ENCODE measurements at places on chromosomes 4 and X. TPM values are rescaled to one million over a fixed set of nuclear protein-coding genes. Genes with fewer than 3 reads are reported as not detected.

MAGEB17 gene
- 0.19 TPM for total RNA-seq

GRCh38 chr4:76723924-76724323 is 174.0 kb downstream of the SOWAHB start:
- H3K27ac ChIP-seq = peak overlapping the region; percentile 41
- H3K4me3 ChIP-seq = no peak overlapping the region
- H3K36me3 ChIP-seq = no peaks in the 10 kb centered on the region
- DNase-seq = no peak
- H3K4me1 ChIP-seq = no peaks in the 10 kb centered on the region
- no peaks in the 10 kb centered on the region for H3K27me3 ChIP-seq

DNA sequence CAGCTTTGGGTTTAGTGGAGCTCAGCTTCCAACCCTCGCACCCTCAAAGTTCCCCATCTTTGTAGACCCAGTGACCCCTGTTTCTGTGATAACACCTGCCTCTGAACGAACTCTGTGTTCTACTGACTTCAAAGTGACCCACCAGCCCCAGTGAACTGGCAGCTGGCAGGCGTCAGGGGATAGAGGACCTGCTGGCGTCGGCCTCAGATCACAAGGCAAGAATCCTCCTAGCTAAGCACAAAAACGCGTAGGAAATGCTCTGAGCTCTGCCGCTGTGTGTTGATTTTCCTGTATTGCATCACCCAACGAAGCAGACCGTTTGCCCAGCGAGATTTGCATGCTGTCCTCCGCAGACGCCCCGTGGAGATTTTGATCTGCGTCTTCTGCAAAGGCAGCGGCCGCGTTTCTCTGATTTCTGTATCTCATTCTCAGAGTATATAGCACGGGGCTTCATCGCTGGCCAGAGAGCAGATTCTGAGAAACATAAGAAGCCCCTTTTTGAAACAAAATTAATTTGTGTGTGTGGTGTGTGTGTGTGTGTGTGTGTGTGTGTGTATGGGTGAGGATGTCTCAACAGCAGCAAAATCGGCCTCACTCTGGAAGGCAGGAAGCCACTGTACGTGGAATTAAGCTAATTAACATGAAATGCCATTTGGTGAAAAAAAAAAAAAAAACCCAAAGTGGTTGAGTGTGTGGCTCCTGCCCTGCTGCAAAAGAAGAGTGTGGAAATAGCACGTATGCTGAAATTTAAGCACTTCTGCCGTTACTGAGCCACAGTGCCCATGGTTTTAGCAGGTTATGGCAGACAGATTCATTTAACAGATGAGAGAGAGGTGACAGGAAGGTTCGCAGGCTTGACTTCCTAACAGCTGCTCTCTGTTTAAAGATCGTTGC is 29.2 kb upstream of the ASMTL start:
- H3K4me1 ChIP-seq = no peaks in the 10 kb centered on the region
- peak; percentile 20 for DNase-seq
- H3K27me3 ChIP-seq = peaks cover 8% of the 10 kb centered on the region
- H3K4me3 ChIP-seq = no peak overlapping the region

DNA sequence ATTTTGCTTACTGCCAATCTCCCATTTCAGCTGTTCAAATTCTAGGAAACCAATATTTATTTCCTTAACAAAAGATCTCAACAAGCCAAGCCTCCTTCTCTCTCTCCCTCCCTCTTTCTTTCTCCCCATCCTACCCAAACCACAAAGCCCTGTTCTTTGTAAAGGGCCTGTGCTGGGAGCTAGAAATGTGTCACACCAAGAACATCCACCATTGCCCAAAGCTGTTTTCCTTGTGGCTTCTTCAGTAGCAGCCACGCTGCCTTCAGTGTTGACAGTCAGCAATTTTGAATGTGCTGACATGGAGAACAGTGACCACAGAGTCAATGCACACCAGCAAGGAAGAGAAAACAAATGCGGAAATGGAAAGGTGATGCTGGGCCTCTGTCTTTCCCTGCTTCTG is 203.0 kb downstream of the MAML3 start:
- H3K27ac ChIP-seq = no peak overlapping the region
- H3K4me1 ChIP-seq = no peaks in the 10 kb centered on the region
- H3K27me3 ChIP-seq = no peaks in the 10 kb centered on the region
- no peaks in the 10 kb centered on the region for H3K36me3 ChIP-seq
- H3K4me3 ChIP-seq = no peak overlapping the region

DNA sequence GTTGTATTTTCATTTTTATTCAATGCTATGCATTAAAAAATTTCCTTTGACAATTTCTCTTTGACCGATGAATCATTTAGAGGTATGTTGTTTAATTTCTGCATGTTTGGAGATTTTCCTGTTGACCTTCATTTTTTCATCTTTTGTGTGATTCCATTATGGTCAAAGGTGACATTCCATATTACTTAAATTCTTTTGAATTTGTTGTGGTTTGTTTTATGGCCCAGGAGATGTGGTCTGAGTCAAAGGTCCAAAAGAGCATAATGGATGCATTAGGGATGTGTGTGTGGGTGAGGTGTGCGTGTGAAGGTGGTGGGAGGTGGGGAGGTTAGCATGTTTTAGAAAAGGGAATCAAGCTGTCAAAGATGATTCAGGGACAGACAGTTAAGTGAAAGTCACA is 76.0 kb upstream of the GIMD1 start:
- no peaks in the 10 kb centered on the region for H3K27me3 ChIP-seq
- H3K27ac ChIP-seq = no peak overlapping the region
- no peaks in the 10 kb centered on the region for H3K4me1 ChIP-seq
- DNase-seq = no peak

GRCh38 chr4:119725688-119726330 is 97.2 kb upstream of the PDE5A start:
- DNase-seq = no peak
- H3K4me1 ChIP-seq = peaks cover 18% of the 10 kb centered on the region
- no peaks in the 10 kb centered on the region for H3K36me3 ChIP-seq
- no peaks in the 10 kb centered on the region for H3K27me3 ChIP-seq

HSFX3 gene
- not detected for total RNA-seq

DNA sequence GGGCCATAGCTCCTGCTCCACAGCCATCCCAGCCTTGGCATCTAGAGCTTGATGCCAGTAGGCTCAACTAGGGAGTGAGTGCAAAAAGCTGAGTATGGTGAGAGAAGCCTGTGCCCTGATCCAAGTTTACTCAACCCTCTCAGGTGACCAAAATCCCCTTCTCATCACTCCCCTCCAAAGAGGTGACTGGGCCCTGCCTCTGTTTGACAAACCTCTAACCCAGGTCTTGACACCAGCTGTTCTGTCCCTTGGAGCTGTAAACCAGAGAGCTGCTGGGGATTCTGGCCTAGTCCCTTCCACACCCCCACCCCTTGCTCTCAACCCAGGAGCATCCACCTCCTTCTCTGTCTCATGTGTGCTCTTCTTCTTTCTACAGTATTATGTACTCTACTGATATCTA is 73.5 kb downstream of the MSN start:
- H3K36me3 ChIP-seq = no peaks in the 10 kb centered on the region
- H3K27ac ChIP-seq = no peak overlapping the region
- no peaks in the 10 kb centered on the region for H3K27me3 ChIP-seq
- H3K4me3 ChIP-seq = no peak overlapping the region
- DNase-seq = no peak
- H3K4me1 ChIP-seq = no peaks in the 10 kb centered on the region

- no peak for DNase-seq
- no peaks in the 10 kb centered on the region for H3K27me3 ChIP-seq
Measured at GRCh38 chrX:153970357-153971123, 1.1 kb downstream of the HCFC1 start.

DNA sequence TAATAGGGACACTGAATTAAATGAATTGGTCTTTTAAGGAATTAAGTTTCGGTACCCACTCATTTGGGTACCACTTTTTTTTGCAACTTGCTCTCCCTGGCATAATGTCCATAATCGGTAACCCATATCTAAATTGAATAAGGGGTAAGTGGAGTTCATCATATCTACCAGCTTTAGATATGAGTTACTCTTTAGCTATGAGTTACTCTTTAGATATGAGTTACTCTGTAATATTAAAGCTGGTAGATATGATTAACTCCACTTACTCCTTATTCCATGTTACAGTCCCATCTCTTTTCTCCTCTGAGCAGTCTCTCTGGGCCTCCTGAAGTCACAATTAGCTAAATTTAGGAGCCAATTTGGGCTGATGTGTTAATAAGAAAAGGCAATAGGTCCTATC is 85.7 kb downstream of the TEX13C start:
- H3K36me3 ChIP-seq = no peaks in the 10 kb centered on the region
- H3K27ac ChIP-seq = no peak overlapping the region
- H3K4me3 ChIP-seq = no peak overlapping the region
- no peak for DNase-seq
- H3K27me3 ChIP-seq = no peaks in the 10 kb centered on the region

DNA sequence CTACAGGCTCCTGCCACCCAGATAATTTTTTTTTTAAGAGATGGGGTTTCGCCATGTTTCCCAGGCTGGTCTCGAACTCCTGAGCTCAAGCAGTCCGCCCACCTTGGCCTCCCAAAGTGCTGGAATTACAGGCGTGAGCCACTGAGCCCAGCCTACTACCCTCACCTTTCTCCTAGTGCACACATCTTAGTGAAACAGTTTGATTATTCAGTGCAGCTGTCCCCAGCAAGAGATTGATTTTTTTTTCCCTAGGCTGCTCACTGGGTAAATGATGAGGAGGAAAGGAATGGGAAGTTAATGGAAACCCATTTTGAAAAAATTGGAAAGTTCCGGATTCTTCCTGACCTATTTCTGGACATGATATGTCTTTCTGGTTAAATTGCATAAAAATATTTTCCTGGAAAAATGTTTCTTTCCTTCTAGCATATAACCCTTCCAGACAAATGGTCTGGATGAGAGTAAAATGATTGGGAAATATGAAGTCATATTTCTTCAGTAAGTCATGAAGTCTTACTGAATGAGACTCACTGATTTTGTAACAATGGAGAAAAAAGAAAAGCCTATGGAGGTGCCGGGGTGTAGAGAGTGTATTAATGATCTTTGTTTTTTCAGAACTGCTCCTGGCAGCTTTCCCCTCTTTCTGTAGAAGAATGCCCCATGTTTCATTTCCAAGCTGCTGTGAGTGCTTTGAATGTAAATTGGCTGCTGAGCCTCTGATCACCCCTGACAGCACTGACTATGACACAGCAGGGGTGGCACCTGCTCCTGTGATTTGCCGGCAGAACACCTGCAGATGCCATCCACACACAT is 19.5 kb upstream of the ZNF41 start:
- no peaks in the 10 kb centered on the region for H3K36me3 ChIP-seq
- DNase-seq = no peak
- no peak overlapping the region for H3K27ac ChIP-seq
- no peaks in the 10 kb centered on the region for H3K4me1 ChIP-seq
- no peak overlapping the region for H3K4me3 ChIP-seq

DNA sequence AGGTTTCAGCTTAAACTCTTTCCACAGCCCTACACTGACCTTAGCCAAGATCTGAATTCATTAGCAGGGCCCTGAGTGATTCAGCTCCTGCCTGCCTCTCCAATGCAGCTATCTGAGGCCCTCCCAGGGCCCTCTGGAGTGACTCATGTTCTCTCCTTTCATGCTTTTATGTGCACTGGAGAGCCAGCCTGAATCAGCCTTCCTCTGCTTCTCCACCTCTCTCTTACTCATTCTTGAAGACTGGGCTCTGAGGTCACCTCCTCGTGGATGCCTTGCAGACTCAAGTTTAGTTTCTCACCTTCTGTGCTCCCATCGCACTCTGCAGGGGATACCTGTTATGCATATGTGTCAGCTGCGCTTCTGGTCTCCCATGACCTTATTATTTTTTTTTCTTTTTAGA is 3.1 kb upstream of the OCIAD2 start:
- no peak for DNase-seq
- H3K4me1 ChIP-seq = peaks cover 7% of the 10 kb centered on the region
- no peaks in the 10 kb centered on the region for H3K27me3 ChIP-seq
- no peaks in the 10 kb centered on the region for H3K36me3 ChIP-seq

DCAF8L2 gene
- not detected for total RNA-seq

GRCh38 chrX:152897222-152898131 is at the start of gene ZNF185:
Gene ZNF185 (plus strand): TSS chrX:152898067. CDS start chrX:152914490, 16,423 bp downstream.
- H3K27ac ChIP-seq = no peak within 1 kb of the TSS
- DNase-seq = peak; percentile 69
- H3K4me1 ChIP-seq = no peaks in the 10 kb centered on the region
- H3K27me3 ChIP-seq = peaks cover 5% of the 10 kb centered on the region

DNA sequence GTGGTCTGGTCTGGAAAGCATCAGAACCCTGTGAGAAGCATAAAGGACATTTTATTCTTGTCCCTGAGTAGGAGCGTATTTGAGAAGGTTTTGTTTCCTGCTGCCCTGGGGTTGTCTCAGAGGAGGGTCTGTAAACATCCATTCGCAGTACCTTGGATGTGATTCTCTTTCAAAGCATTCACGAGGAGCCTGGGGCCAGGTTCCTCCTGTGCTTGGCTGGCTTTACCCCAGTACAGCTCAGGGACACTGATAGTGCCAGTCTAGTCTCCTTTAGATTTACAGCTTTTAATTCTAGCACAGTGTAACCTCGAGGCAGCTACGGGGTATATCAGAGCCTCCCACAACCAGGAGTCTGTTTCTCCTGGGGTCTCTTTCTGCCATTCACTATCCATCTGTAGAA is 2.7 kb downstream of the CLRN2 start:
- H3K4me1 ChIP-seq = no peaks in the 10 kb centered on the region
- no peak for DNase-seq
- no peak overlapping the region for H3K4me3 ChIP-seq
- no peak overlapping the region for H3K27ac ChIP-seq
- no peaks in the 10 kb centered on the region for H3K27me3 ChIP-seq

- H3K4me3 ChIP-seq = no peak overlapping the region
- DNase-seq = no peak
- H3K4me1 ChIP-seq = peaks cover 4% of the 10 kb centered on the region
- H3K27me3 ChIP-seq = no peaks in the 10 kb centered on the region
- no peak overlapping the region for H3K27ac ChIP-seq
Measured at GRCh38 chr4:107616838-107617389, 103.1 kb downstream of the PAPSS1 start.

PWWP3B gene
- total RNA-seq = 6.7 TPM

F8A2 gene
- total RNA-seq = not detected

TEX13D gene
- total RNA-seq = not detected

GRCh38 chrX:25020391-25020904 is 4.7 kb upstream of the ARX start:
- peaks cover 5% of the 10 kb centered on the region for H3K27me3 ChIP-seq
- H3K4me1 ChIP-seq = no peaks in the 10 kb centered on the region
- no peak overlapping the region for H3K27ac ChIP-seq
- DNase-seq = no peak

HSFX2 gene
- 0.16 TPM for total RNA-seq

HMX1 gene
- not detected for total RNA-seq

RPL39 gene
- total RNA-seq = 806 TPM
